ENCODE measurements at places on chromosomes 3 and 15.

GRCh38 chr3:70010346-70010745, 10.8 kb downstream of the SAMMSON start:
- no peak for DNase-seq

GRCh38 chr3:64741341-64741740, 53.5 kb upstream of the ADAMTS9 start:
- DNase-seq = no peak

DNA sequence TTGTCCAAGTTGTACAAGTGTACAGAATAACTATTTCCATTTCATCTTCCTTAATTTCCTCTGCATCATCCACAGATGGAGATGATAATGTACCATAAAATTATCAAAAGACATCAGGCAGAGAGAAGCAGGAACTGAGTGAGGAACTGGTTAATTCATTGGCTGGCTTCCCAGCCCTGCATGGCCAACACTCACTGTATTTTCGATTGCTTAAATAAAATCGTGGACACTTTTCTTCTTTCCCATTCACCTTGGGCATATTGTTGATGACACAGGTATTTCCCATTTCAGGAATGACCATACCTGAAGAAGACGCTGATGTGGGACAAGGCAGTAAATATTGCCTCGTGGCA, 144.2 kb upstream of the ABHD17C start:
- no peak for DNase-seq

DNA sequence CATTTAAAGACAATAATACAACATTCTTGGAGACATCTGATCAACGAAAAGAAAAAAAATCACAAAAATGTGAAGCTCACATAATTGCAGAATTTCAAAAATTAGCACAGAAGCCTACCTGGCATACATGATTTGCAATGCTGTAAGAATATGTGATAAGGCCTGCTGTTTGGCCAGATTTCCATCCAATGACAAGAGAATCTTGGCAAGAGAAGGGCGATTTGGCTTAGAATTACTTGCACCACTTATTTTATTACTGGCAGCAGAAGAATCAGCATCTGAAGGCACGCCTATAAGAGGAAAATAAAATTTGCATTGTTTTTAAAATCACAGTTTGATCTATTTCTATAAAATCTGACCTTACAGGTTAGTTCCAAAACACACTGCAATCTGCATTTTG, 70.3 kb upstream of the OCA2 start:
- DNase-seq = no peak

GRCh38 chr3:191455257-191455952, 5.6 kb upstream of the PYDC2 start:
- no peak for DNase-seq
